Femur (tissue), 1 donor: ENCODE measurements at places on chromosomes 3 and 15.

- DNase-seq: no peak
Measured at GRCh38 chr3:162780313-162780712, 1283.7 kb downstream of the OTOL1 start.

DNA sequence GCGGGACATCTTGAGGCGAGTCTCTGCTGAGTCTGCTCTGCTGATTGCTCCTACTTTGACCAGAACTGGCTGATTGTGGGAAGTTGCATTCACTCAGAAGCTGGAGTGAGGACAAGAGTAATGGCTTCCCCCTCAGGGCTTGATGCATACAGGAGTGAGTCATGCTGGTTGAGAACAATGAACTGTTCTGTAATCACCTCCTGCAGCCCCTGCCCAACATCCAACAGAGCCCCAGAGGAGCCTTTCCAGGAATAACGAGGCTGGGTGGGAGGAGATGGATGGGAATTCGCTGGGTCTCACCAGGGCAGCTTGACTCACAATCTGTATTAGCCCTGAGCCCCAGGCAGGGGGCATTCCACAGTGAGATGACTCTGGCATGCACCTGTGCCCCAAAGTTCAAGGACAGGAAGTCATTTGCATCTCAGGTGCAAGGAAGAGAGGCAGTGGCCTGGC is 85.0 kb downstream of the RAB11A start:
- DNase-seq: no peak

DNA sequence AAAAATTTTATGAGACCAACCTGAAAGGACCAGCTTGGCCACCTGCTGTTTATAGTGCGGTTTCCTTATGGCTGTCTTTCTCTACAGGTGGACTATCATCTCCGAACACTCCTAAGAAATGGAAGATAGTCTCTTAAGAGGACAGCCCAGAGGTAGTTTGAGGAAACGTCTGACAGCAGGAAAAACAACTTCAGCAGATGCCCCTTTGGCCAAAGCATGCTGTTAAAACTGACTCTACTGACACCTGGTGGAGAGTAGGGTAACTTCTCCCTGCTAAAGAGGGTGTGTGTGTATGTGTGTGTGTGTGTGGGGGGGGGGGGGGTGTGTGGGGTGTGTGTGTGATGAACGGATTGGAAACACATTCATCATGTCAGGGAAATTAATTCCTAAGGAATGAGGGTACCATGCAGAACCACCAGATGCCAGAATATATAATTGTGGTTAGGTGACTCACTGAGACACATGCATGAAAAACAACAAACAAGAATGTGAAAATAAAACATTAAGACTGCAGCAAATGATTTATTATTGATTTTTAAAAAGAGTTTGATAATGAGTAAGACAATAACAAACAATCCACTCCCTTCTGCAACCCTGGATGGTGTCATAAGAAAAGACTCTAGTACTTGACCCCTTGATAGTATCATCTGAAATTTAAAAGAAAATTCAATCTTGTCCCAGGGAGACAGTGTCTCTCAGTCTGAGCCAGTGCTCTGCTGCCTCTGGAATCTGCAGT is 256.5 kb downstream of the THRB start:
- peak; percentile 64 for DNase-seq

- DNase-seq: peak; percentile 82
Measured at GRCh38 chr15:64911311-64912186, at the start of gene ANKDD1A. TSS of gene ANKDD1A (plus strand) at chr15:64911902. CDS start at chr15:64911931, 29 bp downstream.

- no peak for DNase-seq
Measured at GRCh38 chr15:81083201-81083600, 50.9 kb upstream of the CFAP161 start.

DNA sequence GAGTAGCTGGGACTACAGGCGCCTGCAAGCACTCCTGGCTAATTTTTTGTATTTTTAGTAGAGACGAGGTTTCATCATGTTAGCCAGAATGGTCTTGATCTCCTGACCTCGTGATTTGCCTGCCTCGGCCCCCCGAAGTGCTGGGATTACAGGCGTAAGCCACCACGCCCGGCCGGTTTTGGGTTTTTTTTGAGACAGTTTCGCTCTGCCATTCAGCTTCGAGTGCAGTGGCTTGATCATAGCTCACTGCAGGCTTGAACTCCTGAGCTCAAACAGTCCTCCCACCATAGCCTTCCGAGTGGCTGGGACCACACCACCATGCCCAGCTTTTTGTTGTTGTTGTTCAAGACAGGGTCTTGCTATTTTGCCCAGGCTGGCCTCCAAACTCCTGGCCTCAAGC is 16.0 kb upstream of the SCAP start:
- no peak for DNase-seq

DNA sequence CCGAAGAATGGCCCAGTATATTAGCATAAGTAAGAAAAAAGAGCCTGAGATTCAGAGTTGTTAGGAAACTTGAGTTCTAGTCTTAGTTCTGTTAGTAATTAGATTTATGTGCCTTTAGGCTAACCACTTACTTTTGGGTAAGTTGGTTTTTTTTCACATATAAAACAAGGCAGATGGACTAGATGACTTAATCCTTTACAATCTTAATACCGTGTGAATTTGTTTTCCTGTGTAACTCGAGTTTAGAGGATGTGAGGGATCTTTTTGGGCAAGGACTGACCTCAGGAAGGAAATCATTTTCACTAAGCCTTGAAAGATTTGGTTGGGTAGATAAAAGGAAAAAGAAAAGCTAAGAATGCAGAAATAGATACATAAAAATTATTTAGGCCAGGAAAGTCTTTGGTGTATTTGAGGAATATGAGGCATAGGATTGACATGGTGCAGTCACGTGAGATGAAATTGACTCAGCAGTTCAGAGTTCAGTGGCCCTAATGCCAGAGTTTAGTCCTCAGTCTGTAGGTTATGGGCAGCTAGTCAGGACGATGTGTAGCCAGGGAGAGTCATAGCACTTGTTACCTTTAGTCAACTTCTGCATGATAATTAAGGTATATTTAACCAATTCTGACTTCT is 34.6 kb downstream of the PAK2 start:
- DNase-seq: no peak
